CD4-positive, alpha-beta T cell treated with Interleukin-17A for 1 hour (primary cell): ENCODE measurements at places on chromosomes 6 and 20.
A peak's percentile ranks its signal among the peaks of the same experiment; 100 is the strongest.

DNA sequence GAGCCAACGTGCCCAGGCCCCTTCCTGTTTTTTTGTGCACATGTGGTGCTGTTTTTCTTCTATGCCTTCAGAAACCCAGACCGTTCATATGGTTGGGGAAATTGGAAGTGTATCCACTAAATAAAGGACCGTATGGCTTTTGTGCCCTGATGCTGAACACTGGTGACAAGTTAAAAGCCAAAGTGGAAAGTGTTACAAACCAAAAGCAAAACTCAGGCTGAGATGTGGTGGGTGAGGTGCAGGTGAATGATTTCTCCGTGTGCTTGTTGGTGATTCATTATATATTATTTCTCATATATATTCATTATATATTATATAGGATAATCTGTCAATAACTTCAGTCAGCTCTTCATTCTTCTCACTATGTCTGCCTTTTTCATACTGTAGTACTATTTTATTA is 148.6 kb downstream of the SOBP start:
- DNase-seq: no peak

DNA sequence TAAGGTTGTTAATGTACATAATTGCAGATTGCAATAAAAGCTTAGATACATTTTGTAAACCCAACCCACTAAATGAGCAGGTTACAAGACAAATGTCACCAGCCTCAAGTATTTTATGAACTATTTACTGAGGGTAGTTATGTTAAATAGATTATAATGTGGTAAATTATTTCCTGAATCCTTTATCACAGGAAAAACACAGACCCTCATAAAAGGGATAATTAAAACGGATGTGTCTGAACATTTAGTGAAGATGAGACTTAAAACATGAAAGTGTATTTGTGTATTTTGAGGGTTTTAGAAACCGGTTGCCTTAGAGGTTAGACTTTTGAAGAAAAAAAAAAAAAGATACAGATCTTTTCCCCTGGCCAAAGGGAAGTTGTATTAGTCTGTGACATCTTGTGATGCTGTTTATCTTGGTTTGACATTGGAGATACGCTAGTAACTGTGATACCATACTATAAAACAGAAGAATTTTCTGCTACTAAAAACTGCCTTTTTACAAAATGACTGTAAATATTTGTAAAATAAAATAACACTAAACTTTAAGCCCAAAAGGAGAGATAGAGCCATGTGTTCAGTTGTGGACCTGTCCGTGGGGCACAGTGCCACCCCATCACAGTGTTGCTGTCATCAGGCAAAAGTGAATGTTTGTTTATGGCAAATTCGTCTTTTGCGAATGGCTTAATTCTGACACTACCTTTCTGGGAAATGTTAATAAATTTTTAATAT is 9.7 kb downstream of the DYNLT1 start:
- DNase-seq: peak; percentile 50

DNA sequence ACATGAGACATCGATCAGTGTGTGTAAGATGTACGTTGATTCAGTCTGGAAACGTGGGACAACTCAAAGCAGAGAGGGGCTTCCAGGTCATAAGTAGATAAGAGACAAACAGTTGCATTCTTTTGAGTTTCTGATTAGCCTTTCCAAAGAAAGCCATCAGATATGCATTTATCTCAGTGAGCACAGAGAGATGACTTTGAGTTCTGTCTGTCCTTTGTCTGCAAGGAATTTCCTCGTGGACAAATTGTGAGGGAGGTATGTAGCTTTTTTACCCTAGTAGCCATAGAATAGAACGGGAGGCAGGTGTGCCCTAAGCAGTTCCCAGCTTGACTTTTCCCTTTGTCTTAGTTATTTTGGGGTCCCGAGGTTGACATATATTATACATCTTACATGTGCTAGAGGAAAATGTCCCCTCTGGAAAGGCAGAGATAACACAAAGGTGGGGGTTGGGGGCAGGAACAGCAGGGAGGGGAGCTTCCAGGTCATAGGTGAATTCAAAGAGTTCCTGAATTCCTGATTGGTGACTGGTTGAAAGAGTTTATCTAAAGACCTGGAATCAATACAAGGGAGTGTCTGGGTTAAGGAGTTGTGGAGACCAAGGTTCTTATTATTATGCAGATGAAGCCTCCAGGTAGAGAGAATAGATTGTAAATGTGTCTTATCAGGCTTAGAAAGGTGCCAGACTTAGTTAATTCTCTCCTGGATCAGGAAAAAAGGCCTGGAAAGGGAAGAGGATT is 237.0 kb downstream of the NFATC2 start:
- DNase-seq: no peak

DNA sequence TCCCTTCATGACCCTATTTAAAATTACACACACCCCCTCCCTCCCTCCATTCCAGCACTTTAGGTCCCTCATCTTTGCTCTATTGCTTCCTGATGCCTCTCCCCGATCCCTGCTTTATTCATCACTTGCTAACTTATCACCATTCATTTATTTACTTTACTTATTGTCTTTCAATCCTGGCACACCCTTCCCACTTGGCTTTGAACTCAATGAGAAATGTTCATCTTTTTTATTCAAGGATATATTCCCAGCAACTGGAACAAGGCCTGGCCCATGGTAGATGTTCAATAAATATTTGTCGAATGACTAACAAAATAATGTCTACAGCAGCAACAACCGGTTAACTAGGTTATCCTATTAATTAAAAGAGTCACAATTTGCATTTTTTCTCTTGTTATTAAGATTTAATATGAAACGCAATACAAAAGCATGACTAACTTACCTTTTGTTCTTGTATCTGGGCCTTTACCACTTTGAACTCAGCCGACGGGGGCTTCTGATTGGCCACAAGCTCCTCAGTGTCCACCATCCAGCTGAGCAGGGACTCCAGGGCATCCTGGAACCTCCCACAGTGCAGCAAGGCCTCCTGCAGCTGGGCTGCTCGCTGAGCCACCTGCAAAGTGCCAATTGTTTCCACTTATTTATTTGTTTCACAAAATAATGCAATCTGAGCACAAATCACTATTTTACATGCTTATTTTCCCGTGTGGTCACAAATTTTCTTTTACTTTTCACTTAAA is 107.8 kb downstream of the DST start:
- no peak for DNase-seq

GRCh38 chr20:59628171-59628570 is 23.8 kb downstream of the PHACTR3 start:
- no peak for DNase-seq

DNA sequence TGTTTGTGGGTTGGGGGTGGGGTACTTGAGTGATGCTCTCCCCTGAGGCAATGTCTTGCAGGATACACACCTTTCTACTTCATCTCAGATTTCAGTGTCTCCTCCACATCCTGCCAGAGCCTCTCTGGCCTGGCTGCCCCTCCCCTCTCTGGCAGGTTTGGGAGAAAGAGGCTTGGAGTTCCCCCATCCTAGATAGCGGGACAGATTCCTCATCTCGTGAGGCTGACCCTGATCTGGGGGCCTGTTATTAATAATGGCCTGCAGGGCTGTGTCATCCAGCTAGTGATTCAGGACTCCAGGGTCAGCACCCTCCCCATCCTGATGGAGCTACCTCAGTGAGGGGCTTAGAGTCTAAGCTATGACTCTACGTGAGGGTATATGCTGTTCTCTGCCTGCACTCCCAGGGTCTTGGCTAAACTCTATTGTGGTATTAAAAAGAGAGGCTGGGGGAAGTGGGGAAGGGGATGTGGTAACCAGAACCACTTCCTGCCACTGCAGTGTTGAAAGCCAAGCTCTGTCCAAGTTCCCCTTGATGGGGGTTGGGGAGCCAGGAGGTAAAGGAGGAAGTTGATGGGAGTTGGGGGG is 3.7 kb upstream of the MMP9 start:
- peak; percentile 65 for DNase-seq

DNA sequence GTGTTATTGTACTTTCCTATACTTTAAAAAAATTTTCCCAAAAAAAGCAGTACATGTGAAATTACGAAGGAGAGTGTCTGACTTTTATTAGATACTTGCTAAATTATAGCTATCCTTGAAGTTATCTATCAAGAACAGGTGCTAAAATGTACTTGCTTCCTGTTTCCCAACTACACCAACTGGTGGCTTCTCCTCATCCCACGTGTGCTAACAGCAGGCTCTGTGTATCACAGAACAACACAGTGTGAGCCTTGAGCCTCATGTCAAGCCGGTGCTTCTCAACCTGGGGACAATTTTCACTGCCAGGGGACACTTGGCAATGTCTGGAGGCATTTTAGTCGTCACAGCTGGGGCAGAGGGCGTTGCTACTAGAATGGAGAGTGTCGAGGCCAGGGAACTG is 36.2 kb upstream of the CDYL start:
- no peak for DNase-seq

DNA sequence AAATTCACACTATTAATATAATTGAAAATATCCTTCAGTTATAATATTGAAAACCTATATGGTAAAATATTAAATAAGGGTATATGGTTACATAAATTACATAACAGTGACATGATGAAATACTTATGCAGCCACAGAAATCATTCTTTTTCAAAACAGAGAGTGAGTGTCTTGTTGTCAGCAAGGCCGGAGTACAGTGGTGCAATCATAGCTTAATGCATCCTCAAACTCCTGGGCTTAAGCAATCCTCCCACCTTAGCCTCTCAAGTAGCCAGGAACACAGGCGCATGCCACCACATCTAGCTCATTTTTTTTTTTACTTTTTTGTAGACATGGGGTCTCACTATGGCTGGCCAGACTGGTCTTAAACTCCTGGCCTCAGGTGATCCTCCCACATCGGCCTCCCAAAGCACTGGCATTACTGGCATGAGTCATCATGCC is 40.4 kb downstream of the FAM8A1 start:
- no peak for DNase-seq

GRCh38 chr6:81997090-81997926 is 244.8 kb upstream of the TENT5A start:
- no peak for DNase-seq

DNA sequence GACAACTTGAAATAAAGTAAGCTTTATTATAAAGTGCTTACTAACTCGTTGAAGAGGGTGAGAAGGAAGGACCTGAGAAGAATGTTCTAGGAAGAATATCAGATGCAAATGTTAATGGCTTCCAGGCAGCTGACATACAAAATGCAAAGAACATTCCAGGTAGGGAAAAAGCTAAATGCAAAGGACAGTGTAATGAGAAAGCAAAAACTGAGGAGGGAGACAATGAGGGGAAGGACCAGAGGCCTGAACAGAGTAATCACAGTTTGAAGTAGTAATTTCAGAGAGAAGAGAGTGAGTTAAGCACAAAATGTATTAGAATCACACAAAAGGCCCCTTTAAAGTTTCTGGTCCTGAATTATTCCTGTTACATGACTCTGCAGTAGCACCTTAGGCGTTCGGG is 81.3 kb downstream of the HMGCLL1 start:
- no peak for DNase-seq

DNA sequence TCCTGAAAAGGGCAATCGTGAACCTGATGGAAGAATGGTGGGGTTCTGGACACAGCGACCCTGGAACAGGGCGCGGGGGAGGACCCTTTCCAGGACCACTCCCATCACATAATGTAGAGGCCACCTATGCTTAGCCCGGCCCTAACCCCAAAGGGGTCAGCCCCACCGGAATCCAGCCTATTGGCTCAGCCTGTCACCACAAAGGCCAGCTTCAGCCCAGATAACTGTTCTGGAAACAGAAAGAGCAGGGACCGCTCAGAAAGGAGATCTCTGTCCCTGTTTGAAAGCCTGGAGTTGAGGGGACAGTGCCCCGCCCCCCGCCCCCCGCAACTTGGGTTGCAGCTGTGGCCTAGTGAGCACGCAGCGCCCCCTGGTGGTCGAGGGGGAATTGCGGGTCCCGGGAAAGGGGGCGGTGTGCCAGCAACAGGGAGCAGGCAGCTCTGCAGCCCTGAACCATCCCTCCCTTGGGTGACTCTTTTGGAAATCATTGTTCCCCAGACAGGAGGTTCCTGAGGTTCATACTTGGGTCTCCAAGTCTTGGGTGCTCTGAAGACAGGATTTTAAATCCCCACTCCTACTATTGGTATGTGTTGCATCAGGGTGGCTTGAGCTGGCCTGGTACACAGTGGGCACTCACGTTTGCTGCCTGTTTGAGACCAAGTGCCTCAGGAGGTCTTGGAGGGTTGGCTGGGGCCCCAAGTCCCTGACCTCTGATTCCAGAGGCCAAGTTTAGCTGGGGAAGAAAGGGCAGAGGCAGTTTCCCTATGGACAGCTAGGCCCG is 1.5 kb downstream of the SIGLEC1 start:
- DNase-seq: peak; percentile 68

DNA sequence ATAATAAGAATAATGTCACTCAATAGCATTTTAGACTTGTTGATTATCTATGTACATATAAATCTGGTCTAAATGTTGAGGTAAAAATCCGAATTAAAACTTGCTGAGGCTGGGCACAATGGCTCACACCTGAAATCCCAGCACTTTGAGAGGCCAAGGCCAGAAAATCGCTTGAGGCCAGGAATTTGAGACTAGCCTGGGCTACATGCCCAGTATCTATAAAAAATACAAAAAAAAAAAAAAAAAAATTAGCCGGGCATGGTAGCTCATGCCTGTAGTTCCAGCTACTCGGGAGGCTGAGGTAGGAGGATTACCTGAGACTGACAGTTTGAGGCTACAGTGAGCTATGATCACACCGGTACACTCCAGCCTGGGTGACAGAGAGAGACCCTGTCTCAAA is 34.2 kb upstream of the SUPT3H start:
- DNase-seq: no peak

DNA sequence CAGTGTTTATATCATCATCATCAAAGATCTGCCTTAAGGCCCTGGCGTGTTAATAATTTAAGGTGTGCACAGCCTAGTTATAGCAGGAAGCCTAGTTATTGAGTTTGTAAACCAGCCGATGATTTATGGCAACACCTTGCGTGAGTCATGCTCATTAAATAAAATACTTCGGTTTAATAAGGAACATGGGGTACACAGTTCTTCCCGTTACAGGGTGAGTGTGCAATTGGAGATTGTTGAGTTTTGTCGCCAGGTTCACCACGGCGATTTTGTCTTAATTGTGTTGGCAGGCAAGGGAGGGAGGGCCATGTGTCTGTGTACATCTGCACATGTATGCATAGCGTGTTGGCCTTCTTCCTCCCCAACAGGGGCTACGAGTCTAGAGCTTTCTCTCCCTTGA is 104.0 kb downstream of the TFAP2A start:
- DNase-seq: no peak

DNA sequence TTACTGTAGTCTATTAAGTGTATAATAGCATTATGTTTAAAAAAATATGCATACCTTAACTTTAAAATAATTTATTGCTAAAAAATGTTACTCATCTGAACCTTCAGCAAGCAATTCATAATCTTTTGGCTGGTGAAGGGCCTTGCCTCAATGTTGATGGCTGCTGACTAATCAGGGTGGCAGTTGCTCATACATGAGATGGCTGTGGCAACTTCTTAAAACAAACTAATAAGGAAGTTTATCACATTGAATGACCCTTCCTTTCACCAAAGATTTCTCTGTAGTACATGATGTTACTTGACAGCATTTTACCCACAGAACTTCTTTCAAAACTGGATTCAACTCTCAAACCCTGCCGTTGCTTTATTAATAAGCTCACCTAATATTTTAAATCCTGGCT is 84.0 kb downstream of the TASP1 start:
- no peak for DNase-seq

- no peak for DNase-seq
Measured at GRCh38 chr6:55968926-55969325, 93.5 kb upstream of the BMP5 start.

- DNase-seq: no peak
Measured at GRCh38 chr20:62168061-62168460, 14.8 kb upstream of the MTG2 start.
